ENCODE measurements at places on chromosomes 7 and 10.

DNA sequence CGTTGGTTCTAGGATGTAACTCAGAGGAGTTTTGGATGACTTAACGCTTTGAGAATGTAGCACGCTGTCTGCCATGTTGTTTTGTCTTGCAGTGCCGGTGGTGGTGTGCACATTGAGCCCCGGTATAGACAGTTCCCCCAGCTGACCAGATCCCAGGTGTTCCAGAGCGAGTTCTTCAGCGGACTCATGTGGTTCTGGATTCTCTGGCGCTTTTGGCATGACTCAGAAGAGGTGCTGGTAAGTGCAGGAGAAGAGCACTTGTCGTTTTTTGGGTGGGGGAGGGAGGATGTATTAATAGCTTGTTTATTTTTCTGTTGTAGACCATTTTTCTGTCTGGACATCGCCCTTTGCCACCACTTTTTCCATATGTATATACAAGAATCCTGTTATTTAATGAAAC lies 6.3 kb downstream of the NDUFB2 start:
- no peak for DNase-seq

DNA sequence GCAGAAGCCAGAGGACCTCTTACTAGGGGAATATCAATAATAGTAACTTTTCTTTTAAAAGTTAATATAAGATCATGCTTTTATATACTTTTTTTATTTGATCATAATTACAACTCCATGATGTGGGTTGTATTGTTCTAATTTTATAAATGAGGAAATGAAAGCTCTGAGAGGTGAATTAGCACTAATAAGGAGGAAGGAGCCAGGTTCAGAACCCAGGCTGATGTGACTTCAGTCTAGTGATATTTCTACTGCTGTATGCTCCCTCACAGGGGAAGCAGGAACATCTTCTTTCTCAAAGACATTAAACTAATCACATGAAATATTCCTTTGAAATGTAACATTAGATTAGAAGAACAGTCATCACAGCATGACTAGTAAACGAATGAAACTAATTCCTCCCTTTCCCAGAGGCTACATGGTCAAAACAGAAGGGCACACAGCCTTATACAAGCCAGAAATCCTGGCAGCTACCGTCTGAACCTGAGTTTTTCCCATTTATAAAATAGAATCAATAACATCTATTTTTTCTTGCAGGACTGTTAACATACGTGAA lies 81.4 kb upstream of the GJD4 start:
- no peak for DNase-seq

DNA sequence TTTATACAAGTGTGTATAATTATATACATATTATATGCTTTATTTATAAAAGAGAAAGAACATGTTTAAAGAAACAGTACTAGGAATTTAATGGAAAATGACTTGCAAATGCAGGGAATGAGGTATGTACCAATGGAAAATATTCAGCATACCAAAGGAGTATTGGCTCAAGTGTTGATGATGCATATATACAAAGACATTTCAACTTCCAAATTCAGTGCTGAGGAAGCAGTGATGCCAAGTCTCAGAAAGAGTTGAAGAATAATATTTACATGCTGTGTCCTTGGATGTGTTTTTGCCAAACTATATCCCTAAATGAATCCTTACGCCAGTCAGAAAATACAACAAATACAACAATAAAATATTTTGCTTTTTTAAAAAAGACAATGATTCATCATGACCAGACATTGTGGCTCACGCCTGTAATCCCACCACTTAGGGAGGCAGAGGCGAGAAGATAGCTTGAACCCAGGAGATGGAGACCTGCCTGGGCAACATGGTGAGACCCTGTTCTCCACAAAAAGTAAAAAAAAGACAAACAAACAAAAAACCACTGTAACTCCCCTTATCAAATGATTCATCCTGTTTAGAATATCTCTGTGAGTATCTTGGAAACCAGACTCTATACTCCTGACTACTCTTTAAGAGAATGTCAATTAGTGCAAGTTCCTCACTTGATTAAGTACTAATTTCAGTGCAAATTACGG lies 157.2 kb downstream of the CHRM2 start:
- no peak for DNase-seq

DNA sequence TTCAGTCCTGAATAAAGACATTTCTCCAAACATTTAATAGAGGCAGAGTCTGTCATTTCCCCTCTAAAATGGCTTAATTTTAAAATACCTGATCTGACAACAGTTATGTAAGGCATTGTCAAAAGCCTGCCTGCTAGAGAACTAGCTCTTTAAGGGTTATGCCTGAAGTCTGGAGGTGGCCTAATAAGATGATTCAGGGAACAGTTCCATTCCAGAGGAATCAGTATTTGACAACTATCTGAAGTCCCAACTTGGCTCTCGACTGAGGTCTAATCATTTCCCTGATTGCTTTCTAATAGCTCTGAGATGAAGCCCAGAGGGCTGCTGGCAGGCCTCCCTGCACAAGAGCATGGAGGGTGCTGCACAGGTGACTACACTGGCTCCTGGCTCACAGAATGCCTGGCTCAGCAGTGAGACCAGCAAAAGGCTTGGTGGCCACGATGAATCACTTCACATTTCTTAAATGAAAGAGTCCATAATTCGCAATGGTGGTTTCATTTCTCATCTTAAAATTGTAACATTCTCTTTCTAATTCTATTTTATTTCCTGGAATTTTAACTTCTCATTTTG lies 509.6 kb upstream of the POM121L12 start:
- no peak for DNase-seq

DNA sequence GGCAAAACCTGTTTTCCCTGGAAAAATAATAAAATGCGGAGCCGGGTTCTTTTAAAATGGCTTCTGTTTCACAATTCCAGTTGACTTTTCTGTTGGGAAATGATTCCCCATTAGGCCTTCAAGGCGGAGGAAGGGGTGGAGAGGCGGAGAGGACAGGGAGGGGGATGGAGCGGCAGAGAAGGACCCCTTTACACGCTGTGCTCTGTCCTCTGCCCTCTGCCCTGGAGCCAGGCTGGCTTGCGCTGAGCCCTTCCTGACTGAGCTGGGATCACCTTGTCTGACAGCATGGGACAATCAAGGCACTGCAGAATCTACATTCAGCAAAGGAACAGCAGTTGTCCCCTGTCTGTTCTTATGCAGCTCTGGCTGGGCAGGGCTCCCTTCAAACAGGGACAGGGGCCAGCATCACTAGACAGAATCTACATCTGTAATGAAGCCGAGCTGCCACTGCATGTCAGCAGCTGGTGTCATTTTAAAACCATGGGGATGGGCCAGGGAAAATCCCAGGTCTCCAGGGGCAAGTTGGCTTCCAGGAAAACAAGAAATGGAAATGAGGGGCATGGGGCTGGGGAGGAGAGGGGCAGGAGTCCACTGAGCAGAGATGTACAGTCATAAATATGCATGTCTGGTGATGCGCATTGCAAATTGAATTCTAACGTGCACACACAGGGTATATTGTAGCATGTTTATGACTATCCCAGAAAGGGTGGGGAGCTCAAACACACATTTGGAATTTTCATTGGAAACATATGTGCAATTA lies 120.0 kb downstream of the MKX start:
- DNase-seq, result no peak

GRCh38 chr7:101698964-101699363 lies 69.9 kb upstream of the MYL10 start:
- DNase-seq, result no peak

- DNase-seq, result no peak
These were observed 730 bp downstream of the LARP4B start for GRCh38 chr10:930625-931325.

DNA sequence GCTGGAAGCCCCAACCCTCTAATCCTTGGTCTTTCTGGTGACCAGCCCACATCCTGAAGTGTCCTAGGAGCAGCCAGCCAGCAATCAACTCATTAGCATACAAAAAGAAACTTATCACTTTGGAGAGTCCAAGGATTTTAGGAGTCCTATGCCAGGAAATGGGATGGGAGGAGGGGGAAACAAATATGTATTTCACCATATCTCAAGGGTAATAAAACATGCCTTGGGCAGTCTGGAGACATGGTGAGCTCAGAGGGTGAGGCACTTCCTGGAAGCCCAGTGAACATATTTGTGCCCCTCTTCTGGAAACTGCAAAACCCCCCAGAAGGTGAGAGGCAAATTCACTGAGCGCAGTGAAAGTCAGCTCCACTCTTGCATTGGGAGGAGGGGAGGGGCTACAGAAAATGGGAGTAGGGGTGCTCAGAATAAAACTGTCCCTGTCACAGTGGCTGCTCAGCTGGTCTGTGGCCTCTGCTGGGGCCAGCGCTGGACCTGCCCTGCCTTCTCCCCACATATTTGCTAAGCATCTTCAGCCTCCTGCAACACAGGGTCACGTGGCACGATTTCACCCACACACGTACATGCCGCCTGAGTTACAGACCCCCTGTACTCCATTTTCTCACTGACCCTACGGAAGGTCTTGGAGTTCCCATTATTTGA lies 17.7 kb upstream of the ZMIZ1 start:
- DNase-seq, result no peak

DNA sequence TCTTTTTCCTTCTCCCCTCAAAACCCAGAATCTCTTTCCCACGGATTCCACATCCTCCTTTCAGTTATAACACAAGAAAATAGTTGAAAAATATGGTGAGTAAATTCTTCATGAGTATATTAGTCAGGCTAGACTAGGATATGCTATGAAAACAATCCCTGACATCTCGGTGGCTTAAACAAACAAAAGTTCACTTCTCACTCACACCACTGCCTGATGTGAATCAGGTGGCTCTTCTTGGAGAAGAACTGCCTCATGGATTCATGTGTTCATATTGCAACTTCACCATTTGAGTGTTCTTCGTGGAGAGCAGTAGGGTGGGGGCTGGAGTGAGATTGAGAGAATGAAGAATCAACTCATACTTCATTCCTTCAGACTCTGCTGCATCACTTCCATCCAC lies 204.1 kb downstream of the PHF14 start:
- no peak for DNase-seq

DNA sequence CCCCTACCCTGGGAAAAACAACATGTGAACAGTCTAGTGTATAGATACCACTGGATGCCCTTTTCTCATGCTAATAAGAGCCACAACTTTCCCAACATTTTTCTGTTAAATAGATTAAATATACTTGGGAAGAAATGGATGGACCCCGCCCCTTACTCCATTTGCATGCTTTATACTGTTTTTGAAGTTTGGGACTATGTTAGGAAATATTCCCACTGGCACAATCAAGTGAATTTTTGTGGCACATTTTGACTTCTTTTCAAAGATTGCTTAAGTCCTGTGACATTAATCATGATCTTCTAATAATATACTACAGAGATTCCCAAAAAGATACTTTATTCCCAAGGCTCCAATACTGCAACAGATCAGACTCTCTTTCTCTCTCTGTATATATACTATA lies 216.6 kb downstream of the TWIST1 start:
- DNase-seq, result no peak

DNA sequence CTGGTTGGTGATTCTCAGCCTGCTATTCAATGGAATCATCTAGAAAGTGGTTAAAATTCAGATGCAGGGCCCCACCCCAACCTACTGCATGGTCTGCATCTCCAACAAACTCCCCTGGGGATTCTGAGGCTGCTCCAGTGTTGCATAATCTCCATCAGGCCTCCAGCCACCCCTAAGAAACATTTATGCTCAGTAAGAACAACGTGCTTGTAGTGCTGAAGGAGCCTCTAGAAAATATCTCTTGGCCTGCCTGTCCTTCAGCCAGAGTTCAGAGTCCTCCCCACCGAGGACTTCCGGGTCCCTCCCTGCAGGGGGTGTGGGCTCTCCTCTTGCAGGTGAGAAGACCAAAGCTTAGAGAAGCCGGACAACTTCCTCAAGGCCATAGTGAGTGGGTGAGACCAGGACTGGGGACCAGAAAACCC lies 159.8 kb downstream of the SH3PXD2A start:
- DNase-seq, result no peak

DNA sequence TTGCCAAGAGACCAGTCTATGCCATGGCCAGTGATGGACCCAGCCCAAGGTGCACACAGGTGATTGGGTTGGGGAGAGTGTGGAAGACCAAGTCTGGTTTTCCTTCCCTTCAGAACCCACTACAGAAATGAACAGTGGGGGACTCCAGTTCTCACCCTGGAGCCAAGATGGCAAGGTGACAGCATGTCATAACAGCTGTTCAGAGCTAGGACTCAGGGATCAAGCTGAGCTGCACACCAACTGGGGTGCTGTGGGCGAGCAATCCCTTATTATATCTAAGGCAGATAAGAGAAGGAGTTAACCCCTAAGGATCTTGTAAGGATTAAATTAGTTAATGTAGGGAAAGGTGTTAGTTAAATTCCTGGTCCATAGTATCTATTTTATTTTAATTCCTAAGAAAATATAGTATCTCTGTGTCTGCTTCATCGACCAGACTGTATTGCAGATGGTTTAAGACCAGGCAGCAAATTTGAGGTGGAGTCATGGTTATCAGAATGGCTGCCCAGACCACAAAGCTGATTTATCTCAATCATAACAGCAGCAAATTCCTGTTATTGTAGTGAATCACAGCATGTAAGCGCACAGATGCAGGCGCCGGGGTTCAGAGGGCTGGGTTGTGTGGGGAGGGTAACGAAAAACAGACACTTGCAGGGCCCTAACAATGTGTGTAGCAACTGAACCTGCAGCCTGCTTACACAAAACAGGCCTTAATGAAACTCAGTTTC lies 208.7 kb upstream of the ZNF32 start:
- DNase-seq, result no peak

- no peak for DNase-seq
These were observed 11.4 kb upstream of the HKDC1 start for GRCh38 chr10:69208761-69209160.

GRCh38 chr7:44229546-44230105 lies 28.8 kb downstream of the YKT6 start:
- DNase-seq, result no peak

DNA sequence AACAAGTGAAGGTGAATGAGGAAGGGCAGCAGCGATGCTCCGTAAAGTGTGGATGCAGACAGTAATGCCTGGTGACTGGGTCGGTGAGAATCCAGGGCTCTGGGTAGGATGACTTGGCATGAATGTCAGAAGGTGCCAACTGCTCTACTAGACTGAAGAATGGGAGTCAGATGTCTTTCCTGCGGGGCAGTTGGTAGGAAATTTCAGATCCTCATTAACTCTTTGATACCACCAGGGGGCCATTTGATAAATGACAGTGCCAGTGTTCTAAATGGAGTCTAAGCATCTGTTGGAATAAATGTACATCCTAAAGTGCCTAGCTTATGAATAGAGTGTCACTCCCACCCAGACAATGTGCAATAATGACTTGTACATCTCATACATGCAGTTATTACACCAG lies 462.0 kb downstream of the GRM8 start:
- DNase-seq, result no peak

- DNase-seq, result peak; percentile 33
These were observed 842 bp downstream of the NMT2 start for GRCh38 chr10:15167411-15168290.

DNA sequence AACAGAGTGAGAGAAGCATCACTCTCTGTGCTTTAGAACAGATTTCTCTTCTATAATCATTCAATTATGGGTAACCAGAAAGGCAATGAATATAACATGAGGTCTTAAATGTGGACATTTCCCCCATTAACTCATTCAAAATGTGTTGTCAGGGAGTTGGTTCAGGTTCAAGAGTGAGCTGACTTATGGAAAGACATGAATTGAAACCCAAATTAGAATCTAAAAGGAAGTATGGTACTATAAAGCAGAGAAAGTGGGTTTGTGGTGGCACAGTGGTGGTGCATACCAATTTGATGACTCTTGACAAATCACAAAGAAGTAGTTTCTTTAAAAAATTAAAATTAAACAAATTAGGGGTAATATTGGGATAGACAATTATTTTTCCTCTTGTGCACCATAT lies 114.6 kb upstream of the MEOX2 start:
- DNase-seq, result no peak
